ENCODE measurements at places on chromosomes 1 and 21.

- DNase-seq = no peak
Observed at GRCh38 chr1:46532498-46533178, 18.8 kb downstream of the KNCN start.

- DNase-seq = no peak
Observed at GRCh38 chr1:170203693-170204092, 57.9 kb downstream of the NTMT2 start.

DNA sequence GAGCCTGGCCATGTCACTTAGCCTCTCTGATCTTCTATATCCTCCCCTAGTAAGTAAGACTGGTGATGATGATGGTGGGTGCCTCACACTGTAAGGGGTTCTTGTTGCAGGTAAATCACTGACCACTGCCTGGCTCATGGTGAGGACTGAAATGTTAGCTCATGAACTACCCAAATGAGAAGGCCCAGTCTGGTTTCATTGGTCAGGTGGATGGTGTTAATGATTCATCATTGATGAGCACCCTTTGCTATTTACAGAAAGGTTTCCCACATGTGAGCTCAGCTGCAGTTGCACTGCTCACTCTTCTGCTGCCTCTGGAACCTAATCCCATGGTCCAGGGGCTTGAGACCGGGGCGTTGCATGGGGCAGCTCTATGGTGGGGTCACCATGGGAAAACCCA, 417.7 kb downstream of the PRDM2 start:
- DNase-seq = no peak

- no peak for DNase-seq
Observed at GRCh38 chr1:11924334-11925195, 1.7 kb downstream of the KIAA2013 start.

- DNase-seq = no peak
Observed at GRCh38 chr1:180951836-180952656, 39.3 kb downstream of the KIAA1614 start.

- DNase-seq = no peak
Observed at GRCh38 chr1:1212780-1213344, 1.1 kb downstream of the TNFRSF4 start.

Data from fibroblast of the conjunctiva (primary cell).